ENCODE measurements at places on chromosomes 6 and 20.
A peak's percentile ranks its signal among the peaks of the same experiment; 100 is the strongest.

DNA sequence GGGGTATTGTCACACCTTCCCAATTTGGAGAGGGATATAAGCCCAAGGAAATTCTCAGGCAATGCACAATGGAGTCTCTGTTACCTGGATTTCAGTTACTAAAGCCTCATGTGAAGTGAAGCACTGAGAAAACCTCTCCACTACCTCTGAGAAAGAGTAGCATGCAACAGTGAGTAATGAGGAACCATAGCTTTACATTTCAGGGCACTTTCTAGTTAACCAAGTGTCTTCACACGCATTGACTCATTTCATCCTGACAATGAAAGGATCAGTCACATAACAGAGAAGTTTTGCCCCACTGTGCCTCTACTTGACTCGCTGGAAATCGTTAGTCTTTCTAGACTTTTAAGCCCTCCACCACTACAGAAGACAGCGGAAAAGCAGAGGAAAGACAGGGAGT, 86.2 kb upstream of the ARID1B start:
- peak; percentile 71 for DNase-seq

DNA sequence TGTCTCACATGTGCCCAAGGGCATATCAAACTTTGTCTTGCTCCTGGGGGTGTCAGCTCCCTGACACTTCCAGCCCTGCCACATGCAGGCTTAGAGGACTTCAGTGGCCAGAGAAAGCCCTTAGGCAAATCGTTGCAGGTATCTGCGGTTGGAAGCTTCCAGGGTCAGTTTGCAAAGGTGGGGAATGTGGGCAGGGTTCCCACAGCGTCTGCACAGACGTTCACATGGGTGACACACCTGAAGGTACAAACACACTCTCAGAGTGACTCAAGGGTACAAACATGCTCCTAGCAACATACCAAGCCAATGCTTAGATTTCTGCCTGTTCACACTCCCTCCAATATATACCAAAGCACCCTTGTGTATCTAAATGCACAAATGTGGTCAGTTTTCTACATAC, 30.0 kb downstream of the VSTM2L start:
- no peak for DNase-seq

DNA sequence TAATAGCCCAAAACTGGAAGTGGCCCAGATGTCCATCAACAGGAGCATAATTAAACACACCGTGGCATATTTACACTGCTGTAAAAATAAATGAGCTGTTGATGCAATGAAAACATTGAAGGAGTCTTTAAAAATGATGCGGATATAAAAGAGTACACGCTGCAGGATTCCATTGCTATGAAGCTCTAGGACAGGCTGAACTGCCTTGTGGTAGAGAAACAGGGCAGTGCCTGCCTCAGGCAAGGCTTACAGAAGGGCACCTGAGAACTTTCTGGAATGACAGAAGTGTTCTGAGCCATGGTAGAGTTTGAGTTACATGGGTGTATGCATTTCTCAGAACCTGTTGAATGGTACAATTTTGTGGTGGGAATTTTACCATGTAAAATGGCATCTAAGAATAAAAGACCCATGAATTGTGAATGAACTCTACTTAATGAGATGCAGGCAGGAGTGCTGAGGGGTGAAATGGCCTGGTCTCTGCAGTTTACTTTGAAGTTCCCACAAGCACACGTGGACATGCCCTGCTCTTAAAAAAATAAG, 45.3 kb upstream of the RIN2 start:
- no peak for DNase-seq

GRCh38 chr6:109347779-109348178, 34.5 kb downstream of the CD164 start:
- DNase-seq = no peak

DNA sequence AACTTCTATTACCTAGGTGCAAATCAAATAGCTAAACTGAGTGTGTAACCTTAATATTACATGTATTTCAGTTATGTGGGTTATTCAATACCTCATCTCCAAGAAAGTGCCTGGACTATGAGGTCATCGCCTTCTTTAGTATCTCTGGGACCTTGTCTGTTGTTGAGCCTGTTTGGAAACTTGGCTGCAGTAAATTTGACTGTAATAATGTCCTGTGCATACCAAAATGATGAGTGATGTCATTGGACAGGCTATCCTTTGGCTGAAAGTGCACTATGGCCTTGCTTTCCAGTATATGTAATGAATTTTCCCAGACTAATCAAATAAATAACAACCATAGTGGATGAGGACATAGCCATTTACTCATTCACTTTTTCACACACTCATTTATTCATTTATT, 455.1 kb downstream of the ADGRB3 start:
- DNase-seq = no peak

DNA sequence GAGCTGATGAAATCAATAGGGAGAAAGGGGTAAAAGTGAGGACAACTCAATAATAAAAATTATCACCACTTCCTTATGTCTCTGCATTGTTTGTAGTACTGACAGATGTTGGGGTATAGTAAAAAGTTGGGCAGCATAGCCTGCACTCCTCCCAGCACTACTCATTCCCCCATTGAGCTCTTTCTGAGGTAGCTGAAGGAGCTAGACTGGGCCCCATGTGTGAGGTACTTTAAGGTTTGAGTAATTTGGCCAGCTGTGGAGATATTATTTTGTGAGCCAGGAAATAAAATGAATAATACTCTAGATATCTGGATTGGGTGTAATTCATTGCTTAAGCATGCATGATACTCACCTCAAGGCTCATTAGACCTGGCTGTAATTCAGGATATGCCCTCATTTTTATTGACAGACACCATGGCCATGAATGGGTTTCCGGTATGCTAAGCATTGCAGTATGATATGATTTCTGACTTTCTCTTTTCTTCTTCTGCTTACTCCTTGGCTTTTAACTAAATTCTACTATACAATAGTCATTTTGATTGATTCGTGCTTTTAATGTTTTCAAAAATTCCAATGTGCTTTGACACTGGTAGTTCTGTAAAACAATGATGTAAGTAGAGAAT, 283.9 kb upstream of the RIMS1 start:
- DNase-seq = no peak

DNA sequence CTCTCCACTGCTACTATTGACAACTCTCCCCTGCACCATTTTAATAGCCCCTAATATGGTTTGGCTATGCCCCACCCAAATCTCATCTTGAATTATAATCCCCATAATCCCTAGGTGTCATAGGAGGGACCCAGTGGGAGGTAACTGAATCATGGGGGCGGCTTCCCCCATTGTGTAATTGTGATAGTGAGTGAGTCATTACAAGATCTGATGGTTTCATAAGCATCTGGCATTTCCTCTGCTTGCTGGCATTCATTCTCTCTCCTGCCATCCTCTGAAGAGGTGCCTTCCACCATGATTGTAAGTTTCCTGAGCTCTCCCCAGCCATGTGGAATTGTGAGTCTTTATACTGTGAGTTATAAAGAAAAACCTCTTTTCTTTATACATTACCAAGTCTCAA, 74.1 kb upstream of the TCF21 start:
- DNase-seq = no peak

DNA sequence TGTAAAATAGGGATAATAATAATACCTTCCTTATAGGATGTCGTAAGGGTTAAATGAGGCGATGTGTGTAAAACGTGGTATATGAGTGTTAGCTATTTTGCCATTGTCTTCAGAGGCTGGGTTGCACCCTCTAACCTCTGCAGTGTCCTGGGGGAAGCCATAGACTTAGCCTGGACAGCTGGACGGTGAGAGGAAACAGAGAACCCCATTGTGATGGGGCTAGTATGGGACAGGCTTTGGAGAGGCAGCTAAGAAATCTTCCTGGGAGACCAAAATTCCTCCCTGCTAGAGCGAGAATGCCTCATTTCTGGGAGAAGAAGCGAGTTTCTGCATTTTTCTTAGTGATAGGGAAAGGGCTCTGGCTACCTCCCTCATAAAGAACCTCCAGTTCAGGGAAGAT, 22.8 kb downstream of the KCNB1 start:
- no peak for DNase-seq

DNA sequence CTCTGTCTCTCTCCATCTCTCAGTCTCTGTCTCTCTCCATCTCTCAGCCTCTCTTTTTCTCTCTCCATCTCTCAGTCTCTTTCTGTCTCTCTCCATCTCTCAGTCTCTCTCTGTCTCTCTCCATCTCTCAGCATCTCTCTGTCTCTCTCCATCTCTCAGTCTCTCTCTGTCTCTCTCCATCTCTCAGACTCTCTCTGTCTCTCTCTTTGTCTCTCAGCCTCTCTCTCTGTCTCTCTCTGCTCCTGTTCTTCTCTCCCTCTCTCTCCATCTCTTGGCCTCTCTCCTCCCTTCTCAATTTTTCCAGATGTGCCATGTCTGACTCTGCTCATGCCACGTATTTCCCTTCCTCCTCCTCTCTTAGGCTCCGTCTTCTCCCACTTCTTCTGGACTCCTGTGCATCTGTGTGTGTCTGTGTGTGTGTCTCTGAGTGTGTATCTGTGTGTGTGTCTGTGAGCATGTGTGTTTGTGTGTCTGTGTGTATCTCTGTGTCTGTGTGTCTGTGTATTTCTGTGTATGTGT, 72.7 kb downstream of the SRC start:
- DNase-seq = no peak

DNA sequence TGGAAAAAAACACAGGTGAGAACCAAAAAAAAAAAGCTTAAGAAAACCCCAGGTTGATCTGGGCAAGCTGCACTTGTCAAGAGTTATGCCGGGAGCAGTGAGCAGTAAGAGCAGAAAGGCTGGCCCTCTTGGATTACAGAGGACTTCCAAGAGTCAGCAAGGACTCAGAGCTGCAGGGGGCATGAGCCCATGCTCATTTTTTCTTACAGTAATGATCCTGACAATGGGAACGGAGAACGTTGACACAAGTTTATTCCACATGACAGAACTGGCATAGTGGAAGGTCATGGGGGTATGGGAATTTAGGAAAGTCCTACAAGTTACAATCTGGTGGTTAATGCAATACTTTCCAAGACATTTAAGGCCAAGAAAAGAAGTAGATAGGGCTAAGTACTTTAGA, 256.6 kb downstream of the GMDS start:
- DNase-seq = no peak

GRCh38 chr6:18958146-18958545, 571.0 kb downstream of the RNF144B start:
- DNase-seq = no peak

GRCh38 chr20:1577906-1578305, 20.4 kb upstream of the SIRPD start:
- DNase-seq = no peak

DNA sequence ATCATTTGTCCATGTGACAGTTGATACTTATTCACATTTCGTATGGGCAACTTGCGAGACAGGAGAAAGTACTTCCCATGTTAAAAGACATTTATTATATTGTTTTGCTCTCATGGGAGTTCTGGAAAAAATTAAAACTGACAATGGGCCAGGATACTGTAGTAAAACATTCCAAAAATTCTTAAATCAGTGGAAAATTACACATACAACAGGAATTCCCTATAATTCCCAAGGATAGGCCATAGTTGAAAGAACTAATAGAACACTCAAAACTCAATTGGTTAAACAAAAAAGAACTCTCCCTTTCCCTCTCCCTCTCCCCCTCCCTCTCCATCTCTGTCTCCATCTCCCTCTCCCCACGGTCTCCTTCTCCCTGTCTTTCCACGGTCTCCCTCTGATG, 19.4 kb upstream of the EIF2S2 start:
- no peak for DNase-seq

DNA sequence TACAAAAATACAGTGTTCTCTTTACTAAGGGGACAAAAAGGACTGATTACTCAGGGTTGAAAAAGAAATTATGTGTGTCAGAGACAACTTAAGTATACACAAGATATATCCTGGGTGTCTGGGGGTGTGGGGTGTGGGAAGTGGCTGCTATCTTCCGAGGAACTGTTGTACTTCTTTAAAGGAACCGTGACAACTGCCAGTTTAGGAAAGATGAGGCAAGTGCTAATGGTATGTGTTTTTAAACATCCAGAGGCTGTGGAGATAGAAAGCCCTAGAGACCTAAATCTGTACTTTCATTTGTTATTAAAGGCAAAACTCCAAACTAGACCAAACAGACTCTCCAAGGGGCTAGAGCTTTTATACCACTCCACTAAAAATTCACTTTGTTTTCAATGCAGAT, 95.6 kb downstream of the SNAP25 start:
- no peak for DNase-seq

- DNase-seq = no peak
Measured at GRCh38 chr6:139270249-139270648, 21.5 kb downstream of the TXLNB start.

GRCh38 chr20:60921022-60921622, 330.9 kb upstream of the CDH4 start:
- DNase-seq = no peak

- no peak for DNase-seq
Measured at GRCh38 chr6:21611485-21611884, 17.9 kb downstream of the SOX4 start.

GRCh38 chr6:116389357-116389756, 18.6 kb downstream of the DSE start:
- no peak for DNase-seq

- DNase-seq = no peak
Measured at GRCh38 chr20:36132802-36133211, 21.7 kb upstream of the EPB41L1 start.

DNA sequence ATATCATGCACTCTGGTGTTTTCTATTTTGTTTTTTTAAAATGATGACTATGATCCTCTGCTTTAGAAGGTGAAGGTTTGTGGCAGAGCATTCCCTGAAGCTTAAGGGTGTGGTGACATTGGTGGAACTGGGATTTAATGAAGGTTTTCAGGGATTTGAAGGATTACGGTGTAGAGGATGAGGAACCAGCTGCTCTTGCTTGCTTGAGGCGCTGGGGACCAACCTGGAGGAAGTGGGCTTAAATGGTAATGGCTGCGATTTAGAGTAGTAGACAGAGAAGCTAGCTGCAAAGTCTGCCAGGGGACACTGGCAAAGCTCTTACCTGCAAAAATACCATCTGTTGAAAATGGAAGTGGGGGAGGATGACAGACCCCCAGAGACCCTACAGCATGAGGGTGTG, 241.8 kb downstream of the CLIC5 start:
- no peak for DNase-seq

DNA sequence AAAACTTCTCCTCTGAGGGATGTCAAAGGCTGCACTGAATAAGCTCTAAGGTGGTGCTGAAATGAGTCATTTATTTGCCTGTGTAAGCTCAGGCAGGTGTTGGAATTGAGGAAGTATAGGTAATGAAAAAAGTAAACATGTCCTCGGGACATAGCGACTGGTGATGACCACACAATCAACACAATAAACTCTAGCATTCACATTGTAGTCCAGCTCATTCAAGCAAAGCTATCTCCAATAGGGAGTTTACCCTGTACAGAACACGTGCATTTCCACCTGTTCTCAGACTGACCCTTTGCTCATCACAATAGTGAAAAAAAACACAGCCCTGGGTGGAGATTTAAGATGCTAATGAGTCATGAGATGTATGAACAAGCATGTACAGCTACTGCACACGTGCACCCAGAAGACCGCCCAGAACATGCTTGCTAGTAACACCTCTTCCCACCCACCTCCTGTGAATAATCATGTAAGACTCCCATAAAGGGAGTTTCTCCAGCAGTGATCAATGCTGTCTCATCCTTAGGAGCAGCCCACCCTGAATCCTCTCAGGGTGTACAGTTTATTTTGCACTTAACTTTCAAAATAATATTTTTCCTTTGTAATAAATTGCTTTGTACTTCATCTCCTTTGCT, 33.0 kb upstream of the POU5F1 start:
- no peak for DNase-seq

GRCh38 chr6:147127587-147127986, 76.6 kb upstream of the STXBP5 start:
- DNase-seq = no peak
